ENCODE measurements at places on chromosomes 4 and X. TPM values are rescaled to one million over a fixed set of nuclear protein-coding genes. Genes with fewer than 3 reads are reported as not detected.

Gene GSPT2
- total RNA-seq: 6.2 TPM

Gene TLR2
- total RNA-seq: 0.57 TPM

Gene ADH1C
- total RNA-seq: not detected

Gene ADAM29
- total RNA-seq: not detected

Gene RAB40A
- 0.10 TPM for total RNA-seq

All from vein endothelial cell (primary cell).